ENCODE measurements at places on chromosomes 12 and 14.

DNA sequence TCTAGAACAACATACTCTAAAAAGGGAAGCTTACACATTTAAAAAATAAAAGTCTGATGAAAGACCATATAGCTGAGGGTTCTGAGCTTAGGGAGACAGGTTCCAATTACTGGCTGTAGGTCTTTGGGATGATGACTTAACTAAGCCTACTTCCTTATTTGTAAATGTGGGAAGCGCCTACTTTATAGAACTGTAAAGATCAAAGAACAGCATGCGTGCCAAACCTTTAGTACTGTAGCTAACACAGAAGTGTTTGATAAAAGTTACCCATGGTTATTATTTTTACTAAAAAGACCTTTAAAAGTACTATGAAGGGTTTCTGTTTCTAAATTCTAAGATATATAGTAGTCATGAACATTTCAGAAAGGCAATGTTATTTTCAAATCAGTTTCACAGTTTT lies 35.7 kb downstream of the STK38L start:
- no peak for DNase-seq

DNA sequence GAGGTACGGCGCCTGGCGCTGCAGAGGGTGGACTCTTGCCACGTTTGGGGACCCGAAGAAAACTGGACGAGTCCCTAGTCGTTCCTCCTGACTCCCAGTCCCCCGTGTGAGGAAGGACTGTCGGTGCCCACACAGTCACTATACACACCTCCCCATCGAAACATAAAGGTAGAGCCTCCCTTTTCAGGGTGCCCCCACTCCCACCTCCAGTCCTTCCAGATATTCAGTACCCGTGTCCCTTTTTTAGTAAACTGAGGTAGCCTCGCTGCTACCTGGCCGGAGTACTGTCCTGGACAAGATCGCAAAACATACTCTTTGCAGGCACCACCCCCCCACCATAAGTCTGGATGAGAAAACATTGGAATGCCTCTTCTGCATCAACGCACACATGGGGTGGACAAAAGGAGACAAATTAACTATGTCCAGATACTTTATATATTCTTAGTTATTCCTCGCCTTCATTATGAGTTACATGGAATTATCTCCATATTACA lies 610 bp upstream of the KMT2D start:
- no peak for DNase-seq

- DNase-seq: no peak
These were observed 85.9 kb downstream of the C2CD5 start for GRCh38 chr12:22458298-22458937.

GRCh38 chr12:40819436-40820108 lies 127.3 kb downstream of the CNTN1 start:
- no peak for DNase-seq

GRCh38 chr12:76920172-76921099 lies 41.6 kb upstream of the CSRP2 start:
- no peak for DNase-seq

DNA sequence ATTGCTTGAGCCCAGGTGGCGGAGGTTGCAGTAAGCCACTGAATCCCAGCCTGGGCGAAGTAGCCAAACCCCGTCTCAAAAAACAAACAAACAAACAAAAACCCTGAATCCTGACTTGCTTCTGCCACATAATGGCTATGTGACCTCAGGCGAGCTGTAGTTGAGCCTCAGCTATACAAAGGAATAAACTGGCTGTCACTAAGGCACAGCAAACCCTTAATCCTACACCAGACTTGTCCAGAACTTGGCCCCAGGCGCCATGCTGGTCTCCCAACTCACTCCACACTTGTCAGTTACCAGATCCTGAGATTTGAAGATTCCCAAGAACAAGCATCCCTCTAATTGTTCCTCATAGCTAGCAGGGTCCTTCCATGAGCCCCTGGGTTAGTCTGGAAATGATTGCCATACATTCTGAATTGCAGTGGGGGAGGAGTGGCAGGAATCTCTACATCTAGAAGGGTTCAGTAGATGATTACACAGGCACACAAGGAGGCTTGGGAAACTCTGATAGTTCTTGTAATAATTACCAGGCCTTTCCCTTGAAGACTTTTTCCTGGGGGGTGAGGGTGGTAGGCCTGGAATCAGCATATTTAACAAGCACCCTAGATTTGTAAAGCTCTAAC lies 9.9 kb downstream of the MAP3K12 start:
- DNase-seq: no peak
